Astrocyte of the spinal cord (primary cell): ENCODE measurements at places on chromosomes 7 and 10.

- peak; percentile 61 for DNase-seq
Observed at GRCh38 chr7:34672430-34672829, 14.4 kb downstream of the NPSR1 start.

DNA sequence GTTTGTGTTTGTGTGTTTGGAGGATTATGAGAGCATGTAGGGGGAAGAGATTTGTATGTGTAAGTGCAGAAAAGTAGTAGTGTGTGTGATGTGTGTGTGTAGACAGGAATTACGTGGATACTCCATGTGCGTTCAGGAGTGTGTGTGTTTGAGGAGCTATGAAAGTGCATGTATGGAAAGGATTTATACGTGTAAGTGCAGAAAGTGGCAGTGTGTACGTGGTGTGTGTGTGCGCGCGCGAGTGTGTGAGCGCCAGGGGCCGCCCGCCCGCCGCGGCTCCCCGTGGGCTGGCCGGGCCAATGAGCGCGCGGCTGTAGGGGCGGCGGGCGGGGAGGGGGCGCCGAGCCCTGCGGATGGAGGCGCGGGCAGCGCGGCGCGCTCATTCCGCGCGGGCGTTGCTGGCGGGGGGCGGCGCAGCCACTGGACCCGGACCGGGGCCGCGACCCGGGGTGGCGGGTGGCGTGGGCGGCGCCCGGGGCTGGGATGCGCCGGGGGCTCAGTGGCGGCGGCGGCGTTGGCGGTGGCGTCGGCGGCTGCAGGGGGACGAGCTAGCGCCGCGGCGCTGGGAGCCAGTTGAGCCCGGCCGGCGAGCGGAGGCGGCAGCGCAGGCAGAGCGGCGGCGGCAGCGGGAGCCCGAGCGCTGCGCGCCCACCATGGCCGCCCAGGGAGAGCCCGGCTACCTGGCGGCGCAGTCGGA lies at the start of gene BICC1:
TSS of gene BICC1 (plus strand) at position 382 of the 697 bp plus-strand sequence. CDS start at position 654, 272 bp downstream.
- DNase-seq: peak; percentile 63

DNA sequence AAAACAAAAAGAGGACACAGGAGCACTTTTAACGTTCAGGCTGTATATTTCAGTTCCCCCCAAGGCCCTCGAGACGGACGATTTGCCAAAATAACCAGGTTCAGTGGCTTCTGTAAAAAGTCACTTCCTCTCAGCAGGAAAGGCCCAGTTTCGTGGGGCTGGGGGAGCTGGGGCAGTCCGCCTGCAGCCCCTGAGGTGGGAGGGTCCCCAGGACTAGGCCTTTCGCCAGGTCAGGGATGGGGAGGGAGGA lies 28.8 kb downstream of the WDR86 start:
- no peak for DNase-seq

DNA sequence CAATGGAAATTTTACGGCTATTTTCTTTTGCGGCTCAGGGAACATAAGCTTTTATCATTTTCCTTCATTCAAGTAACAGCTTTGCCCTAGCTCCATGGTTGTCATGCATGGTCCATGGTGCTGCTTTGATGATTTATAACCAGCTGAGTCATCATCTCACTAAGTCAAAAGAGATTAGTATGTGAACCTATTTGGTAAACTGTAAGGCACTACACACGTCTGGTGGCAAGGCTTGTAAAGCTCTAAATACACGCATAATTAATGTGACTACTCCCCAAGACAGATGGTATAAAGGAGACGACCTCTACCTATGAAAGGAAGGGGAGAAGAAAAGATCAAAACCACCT lies 340.2 kb downstream of the KCNMA1 start:
- peak; percentile 63 for DNase-seq

DNA sequence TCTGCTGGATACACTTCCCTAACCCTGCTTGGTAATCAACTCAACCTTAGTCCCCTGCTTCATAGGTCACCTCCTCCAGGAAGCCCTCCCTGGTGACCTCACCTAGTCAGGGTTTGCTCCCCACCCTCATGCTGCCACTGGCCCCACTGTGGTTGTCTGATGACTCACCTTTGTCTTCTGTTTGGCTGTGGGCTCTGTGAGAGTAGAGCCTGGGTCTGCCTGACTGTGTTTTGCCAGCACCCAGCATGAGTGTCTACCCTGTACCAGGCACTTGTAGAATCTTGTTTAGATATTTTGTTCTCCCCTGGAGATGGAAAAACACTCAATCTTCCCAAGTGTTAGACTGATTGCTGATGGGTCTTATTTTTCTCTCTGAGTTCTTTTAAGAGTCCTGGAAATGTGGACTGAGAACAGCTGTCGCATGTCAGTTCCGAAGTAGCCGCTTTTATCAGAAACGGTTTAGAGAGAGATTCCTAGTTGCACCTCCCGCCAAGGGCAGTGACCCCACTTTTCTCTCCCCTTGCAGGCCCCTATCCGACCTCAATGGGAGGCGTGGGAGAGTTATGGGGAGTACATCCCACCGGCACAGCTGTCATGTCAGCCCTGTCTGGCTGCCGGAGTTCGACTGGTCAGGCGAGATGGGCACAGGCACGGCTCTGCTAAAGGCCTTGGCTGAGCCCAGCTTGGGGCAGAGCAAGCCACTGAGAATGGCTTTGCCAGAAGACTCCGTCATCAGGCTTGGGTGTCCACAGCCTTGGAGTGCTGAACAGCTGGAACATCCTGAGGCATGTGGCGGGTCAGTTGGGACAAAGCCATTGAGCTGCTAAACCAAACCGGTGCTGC lies 134.3 kb downstream of the GRK5 start:
- DNase-seq: peak; percentile 71

- DNase-seq: no peak
Observed at GRCh38 chr7:92797693-92798092, 38.7 kb downstream of the CDK6 start.

- DNase-seq: no peak
Observed at GRCh38 chr10:48782386-48782785, 97.7 kb downstream of the WDFY4 start.

- DNase-seq: no peak
Observed at GRCh38 chr7:134083766-134084487, 43.2 kb upstream of the LRGUK start.

- DNase-seq: peak; percentile 20
Observed at GRCh38 chr7:25359471-25360059, 131.3 kb upstream of the NPVF start.

GRCh38 chr10:5622186-5622960 lies 44.0 kb downstream of the ASB13 start:
- DNase-seq: no peak

DNA sequence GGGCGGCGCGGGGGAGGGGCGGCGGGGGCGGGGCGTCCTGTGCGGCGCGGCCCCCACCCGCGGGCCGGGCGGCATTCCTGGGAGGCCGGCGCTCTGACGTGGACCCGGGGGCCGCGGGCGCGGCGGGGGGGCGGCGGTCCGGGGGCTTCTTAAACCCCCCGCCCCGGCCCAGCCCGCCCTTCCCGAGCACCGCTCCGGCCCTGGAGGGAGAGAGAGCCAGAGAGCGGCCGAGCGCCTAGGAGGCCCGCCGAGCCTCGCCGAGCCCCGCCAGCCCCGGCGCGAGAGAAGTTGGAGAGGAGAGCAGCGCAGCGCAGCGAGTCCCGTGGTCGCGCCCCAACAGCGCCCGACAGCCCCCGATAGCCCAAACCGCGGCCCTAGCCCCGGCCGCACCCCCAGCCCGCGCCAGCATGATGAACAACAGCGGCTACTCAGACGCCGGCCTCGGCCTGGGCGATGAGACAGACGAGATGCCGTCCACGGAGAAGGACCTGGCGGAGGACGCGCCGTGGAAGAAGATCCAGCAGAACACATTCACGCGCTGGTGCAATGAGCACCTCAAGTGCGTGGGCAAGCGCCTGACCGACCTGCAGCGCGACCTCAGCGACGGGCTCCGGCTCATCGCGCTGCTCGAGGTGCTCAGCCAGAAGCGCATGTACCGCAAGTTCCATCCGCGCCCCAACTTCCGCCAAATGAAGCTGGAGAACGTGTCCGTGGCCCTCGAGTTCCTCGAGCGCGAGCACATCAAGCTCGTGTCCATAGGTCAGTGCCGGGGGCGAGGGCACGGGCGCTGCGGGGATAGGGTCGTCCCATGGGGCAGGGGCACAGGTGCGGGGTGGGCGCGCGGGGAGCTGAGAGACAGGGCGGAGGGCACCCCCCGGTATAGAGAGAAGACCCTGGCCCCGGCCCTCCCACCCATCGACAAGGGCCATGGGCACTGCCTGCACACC lies at the start of gene FLNC:
TSS of gene FLNC (plus strand) at position 176 of the 947 bp plus-strand sequence. CDS start at position 408, 232 bp downstream.
- peak; percentile 80 for DNase-seq

GRCh38 chr7:137165241-137165640 lies 178.3 kb downstream of the PTN start:
- DNase-seq: no peak
